ENCODE measurements at places on chromosomes 4 and X.

DNA sequence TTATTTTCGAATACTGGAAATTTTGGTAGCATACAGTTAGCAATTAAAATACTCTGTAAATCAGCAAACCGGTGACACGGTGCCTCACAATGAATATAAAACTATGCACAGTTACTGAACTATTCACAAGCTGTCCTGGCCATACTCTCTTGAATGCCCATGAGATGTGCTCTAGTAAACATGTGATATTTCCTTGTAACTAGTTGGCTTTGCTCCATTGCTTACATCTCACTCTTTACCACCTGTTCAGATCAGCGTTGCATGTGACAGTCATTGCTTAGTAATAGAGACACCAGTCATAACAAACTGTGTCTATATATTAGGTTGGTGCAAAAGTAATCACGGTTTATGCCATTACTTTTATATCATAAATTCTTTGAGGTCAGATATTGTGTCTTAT is 897.9 kb upstream of the FTHL17 start:
- DNase-seq, result no peak

DNA sequence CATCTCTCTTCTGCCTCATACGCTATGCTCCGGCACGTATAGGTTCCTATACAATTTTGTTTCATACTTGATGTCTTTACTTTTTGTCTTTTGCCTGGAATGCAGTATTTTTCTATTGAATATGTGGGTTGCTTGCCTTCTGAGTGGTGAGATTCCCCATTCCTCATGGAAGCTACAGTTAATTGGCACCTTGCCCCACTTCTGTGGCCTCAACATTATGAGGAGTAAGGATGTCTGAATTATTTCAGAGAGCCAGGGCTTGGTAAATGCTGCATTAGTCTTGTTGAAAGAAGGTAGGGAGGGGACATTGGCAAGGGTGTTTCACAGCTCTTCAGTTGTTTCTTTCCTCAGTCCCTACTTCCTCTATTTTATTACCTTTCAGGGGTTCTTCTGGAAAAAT is 23.0 kb downstream of the CDKL5 start:
- DNase-seq, result no peak

GRCh38 chr4:55116450-55116849 is 8.9 kb downstream of the KDR start:
- DNase-seq, result no peak

- DNase-seq, result no peak
Measured at GRCh38 chr4:143260750-143261149, 75.9 kb upstream of the GAB1 start.

- DNase-seq, result no peak
Measured at GRCh38 chrX:35841872-35842271, 43.7 kb downstream of the MAGEB16 start.

- no peak for DNase-seq
Measured at GRCh38 chr4:104491481-104492182, 3.1 kb downstream of the CXXC4 start.

DNA sequence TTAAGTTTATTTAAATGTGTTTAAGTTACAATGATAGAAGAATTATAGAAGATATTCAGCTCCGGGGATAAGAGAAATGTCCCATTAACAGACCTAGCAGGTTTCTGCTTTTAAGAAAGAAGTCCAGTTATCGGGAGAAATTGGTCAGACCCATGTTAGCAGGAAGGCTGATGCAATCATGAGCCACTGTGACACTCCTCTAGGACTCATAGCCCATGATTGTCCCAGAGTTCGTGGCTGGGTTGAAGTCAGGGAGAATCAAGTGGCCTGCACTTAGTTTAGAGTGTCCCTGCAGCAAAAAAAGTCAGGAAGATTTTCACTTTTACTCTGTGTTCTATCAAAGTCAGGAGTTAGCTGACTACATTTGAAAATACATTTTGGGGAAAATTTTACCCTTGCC is 72.0 kb downstream of the TMEM144 start:
- DNase-seq, result no peak

DNA sequence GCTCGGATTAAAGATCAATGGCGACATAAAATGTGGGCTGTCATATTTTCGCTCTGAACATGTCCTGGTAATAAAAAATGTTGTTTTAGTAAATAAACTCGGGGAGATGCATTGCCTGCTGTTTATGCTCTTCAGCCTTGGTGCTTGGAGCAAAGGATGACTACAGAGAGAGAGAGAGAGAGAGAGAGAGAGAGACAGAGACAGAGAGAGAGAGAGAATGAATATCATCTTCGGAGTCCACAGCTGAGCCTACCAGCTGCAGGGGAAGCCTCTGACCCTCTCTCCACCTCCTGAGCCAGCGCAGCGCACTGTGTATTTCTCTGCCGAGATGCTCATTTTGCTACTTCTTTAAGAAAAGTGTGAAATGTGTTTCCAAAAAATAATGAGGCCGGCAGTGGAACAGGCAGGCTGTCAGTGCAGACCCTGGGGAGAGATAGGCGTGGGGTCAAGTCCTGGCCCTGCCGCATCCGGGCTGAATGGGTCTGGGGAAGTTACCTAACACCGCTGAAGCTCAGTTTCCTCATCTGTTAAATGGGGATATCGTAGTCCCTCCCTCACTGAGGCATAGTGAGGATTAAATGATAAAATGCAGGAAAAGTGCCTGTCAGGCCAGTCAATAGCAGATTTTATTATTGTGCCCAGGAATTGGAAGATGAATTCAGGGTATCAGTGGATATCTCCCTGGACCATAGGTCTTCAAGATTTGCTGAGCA is 58.5 kb upstream of the LGI2 start:
- DNase-seq, result no peak

DNA sequence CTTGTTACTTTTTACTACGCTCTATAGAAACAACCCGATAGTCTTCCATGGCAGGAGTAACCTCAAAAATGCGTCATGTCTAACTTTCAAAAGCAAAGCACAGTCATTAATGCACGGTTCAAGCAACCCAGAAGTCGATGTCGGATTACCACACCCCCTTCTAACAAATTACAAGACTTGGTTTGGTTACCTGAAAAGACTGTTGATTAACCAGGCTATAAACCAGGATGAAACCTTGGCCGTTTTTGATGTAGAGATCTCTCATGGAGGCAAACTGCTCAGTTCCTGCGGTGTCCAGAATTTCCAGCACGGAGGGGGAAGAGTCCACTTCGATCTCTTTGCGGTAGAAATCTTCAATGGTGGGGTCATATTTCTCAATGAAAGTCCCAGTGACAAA is 2.4 kb downstream of the RAP2C start:
- no peak for DNase-seq

GRCh38 chr4:84971319-84971932 is 4.9 kb upstream of the WDFY3 start:
- DNase-seq, result no peak

GRCh38 chr4:6928081-6928480 is 18.5 kb downstream of the TBC1D14 start:
- no peak for DNase-seq

- no peak for DNase-seq
Measured at GRCh38 chr4:2231082-2231481, 10.8 kb downstream of the HAUS3 start.

DNA sequence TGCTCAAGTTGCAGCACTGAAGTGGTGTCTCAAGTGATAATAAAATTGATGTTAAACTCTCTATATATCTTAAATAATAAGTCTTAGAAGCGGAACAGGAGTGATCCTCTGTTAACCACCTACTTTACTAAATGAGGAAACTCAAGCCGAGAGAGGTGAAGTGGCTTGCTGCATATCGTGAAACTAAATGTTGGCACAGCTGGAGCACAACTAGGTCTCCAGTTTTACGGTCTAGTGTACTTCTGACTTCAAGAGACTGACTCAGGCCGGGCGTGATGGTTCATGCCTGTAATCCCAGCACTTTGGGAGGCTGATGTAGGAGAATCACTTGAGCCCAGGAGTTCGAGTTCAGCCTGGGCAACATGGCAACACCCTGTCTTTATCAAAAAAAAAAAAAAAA is 35.5 kb upstream of the PLS3 start:
- DNase-seq, result no peak

DNA sequence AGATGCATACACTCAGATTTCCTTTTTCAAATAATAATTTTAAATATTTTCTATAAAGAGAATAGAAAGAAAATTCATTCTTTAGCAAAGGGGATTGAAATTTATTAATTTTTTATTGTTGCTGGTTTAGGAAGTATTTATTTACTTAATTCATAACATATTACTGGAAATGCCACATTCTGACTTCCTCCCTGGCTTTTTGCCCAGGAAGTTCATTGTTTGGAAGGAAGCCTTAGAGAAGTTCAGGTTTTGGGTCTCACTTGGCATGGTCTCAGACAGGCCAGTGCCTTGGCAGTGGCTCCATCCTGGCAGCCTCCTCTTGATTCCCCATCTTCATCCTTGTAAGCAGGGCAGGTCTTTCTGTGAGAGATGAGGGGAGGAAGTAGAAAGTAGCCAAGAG is 50.5 kb downstream of the IL15 start:
- no peak for DNase-seq

- no peak for DNase-seq
Measured at GRCh38 chr4:37453999-37454800, 209.7 kb downstream of the NWD2 start.

GRCh38 chrX:12954981-12955380 is 19.9 kb upstream of the TMSB4X start:
- no peak for DNase-seq

DNA sequence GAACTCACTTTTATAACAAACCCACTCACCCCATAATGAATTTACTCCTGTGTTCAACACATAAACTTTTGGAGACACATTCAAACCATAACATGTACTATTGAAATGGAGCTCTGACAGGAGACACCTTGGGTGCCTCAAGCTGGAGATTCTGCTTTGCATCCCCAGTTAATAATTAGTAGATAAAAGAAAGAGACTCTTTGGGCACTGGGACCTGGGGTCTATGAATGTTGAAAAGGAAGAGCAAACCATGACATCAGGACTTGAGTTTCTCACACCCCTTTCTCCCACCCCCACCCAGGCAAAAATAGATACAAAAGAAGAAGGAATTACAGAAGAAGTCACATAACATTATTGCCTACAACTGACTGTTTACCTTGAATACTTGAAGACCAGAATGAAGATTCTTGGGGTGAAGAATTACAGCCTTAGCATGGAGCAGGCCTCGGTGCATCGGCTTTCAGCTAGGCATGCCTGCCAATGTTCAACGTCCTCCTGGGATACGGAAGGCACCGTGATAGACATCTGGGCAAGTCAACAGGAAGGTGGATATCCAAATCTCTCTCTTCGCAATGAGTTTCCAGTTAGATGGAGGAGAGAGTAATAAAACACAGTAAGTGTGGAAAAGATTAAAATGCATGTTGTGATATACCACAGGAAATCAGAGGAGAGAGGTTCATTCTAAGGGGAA is 316.0 kb downstream of the TRIML1 start:
- DNase-seq, result no peak

DNA sequence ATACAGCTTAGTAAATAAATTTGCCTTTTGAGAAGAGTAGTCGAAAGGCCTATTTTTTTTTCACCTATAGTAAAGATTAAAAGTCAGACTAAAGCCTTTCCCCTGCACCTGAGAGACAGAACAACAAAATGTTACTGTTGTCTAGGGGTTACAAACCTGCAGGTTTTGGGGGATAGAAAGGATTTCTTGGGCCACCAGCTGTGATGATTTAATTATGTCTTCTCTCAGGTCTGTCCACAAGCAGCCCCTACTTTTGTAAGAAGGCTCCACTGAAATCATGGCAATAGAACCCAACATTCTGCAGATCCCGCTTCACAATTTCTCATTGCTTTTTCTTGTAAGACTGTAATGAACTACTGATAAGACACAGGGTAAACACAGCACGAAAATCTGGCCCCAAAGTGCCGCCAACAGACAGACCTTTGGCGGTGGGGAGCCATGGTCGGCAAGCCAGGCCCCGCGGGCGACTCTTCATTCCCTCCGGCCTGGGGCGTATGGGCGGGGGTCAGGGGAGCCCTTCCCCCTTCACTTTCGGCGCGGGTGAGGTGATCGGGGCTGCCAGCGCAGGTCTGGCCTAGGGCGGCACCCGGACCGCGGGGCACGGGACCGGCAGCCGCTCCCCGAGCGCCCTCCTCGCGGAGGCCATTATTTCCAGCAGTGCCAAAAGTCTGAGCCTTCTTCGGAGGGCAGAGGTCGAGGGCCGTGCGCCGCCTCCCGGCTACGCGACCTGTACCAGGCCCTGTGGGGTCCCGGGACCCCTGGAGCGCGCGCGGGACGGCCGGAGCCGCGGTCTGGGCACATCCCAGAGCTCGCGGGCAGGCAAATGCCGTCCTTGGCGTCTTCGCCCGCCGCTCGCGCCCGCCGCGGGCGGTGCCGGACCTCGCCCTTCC is 812 bp upstream of the KDM6A start:
- DNase-seq, result no peak

GRCh38 chrX:102624105-102624504 is 24.8 kb downstream of the ARMCX5 start:
- no peak for DNase-seq

DNA sequence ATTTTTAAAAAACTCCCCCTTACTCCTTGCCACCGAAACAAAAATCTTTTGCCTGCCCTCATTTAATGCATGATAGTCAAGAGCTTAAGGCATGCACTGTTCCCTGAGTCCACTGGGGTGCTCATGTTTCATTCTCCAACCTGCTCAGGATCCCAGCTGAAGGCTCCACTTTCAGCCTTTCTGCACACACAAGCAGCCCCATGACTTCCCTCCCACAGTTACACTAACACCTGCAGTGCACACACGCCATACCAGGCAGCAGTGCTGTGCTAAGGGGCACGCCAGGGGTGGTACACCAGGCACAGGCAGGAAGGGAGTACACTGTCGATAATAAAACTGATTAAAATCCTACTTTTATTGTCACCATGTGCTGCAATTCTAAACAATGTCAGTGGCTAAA is 385.2 kb downstream of the BMPR1B start:
- no peak for DNase-seq

DNA sequence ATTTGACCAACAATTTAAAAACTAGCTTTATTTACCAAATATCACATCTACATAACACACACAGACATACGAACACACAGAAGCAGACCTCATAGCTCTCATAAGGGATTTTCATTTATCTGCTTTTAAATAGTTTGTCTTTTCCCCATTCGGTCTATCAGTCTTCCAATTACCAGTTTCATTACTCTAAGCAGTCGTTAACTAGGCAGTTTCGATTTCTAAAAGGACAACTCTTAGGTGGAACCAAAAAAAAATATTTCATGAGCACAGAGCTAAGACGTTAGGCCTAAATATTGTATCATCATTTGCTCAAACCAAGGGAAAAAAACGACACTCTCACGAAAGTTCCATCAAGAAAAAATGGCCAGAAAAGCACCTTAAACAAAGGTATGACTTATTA is 228.4 kb downstream of the SPANXN1 start:
- no peak for DNase-seq

GRCh38 chrX:150256297-150256650 is 106.8 kb upstream of the MAMLD1 start:
- DNase-seq, result no peak

All from stimulated activated CD8-positive, alpha-beta memory T cell treated with anti-CD3 and anti-CD28 coated beads, Interleukin-2, amount 100 ng/mL, for 48 hours (primary cell).